Activated T-helper 1 cell treated with Interleukin-2 at 50 U/mL for 16 hours (primary cell): ENCODE measurements at places on chromosomes 11 and 22.

- DNase-seq = no peak
These were observed 49.8 kb downstream of the SMCO4 start for GRCh38 chr11:93493252-93493897.

- DNase-seq = no peak
These were observed 296.7 kb upstream of the ANO5 start for GRCh38 chr11:21896216-21896615.

DNA sequence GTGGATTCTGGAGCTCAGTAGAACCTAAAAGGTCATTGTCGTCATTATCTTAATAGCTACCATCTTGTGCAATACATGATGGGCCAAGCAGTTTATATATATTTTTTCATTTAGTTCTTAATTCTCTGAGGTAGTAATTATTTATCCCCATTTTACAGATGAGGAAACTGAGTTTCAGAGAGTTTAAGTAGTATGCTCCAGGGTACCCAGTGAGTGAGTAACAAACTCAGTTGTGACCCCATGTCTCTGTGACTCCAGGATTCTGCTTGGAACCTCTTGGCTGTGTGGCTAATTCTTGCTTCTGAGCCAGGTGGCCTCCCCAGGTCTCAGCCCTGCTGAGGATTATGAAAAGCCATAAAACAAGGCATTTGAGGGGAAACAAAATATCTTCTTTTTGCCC is 82.6 kb downstream of the CEP164 start:
- DNase-seq = no peak

GRCh38 chr22:40560551-40560950 is 76.0 kb downstream of the MRTFA start:
- DNase-seq = no peak

DNA sequence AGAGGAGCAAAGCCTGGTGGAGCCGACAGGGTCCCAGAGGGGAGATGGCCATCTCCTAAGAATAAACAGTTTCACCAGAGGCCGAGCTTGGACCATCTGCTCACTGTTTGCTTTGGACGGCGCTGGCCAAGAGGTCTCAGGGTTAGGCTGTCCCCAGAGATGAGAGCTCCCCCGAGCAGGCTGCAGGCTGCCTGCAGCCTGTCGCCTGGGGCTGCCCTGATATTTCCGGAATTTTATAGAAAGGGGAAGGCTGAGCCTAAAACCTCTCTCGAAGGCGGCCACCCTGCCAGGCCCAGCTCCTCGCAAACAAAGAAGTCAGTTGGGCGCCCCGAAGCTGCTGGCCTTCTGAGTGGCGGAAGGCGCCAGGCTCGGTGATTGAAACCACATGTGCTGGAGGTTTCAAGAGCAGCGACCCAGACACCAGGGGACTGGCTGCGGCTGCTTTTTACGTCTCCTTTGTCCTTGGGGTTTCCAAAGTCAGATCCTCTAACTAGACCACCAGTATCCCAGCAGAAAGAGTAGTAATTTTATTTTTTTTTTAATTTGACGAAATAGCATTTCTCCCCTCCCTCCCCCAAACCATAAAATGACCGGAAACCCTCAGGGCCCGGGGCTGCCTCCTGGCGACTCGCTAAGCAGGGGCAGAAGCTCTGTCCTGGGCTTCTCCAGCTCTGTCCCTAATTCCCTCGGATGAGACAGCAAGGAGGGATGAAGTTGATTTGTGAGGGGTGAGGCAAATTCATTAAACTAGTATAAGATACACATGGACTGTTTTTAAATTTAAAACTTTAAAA is 57.4 kb downstream of the CLMP start:
- no peak for DNase-seq

DNA sequence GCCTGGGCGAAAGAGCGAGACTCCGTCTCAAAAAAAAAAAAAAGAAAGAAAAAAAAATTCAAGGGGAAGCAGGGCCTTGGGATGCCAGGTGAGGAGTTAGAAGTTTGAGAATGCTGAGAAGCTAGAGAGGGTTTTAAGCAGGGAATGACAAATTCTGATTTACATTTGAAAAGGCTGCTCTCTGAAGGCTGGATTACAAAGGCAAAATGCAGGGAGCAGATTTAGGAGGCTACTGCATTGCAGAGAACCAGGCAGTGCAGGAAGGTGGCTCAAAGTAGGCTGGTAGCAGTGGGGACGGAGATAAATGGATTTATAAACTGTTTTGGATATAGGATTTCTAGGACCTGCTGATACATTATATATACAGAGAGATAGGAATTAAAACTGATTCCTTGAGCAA is 66.6 kb downstream of the KCNC1 start:
- no peak for DNase-seq

DNA sequence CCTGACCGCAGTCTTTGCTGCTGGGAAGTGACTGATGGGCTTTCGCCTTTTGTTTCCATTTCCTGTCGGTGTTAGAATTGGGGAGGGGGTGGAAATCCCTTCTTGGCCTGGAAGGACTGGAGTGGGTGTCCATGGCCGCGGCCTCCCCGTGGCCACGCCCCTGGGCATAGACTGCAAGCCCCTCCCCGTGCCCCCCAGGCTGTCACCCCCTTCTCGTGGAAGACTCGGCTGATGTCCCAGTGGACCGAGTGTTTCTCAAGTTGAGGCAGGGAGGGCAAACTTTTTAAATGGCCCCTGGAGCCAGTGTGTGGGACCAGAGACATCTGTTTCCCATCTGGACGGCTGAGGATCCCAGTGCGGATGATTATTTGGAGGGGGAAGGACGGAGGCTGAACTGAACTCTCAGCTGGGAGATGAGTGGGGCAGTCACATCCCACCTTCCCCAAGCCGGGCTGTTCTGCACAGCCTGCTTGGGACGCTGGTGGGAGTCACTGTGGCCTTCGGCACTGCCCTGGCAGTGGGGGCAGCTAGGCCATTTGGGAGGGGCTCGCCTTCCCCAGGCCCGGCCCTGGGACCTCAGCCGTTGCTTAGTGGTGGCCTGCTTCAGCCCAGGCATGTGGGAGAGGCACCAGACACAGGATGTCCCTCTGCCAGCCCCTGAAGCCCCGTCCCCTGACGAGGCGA is 1.6 kb downstream of the CD81 start:
- DNase-seq = no peak

- DNase-seq = no peak
These were observed 4.6 kb upstream of the MIF start for GRCh38 chr22:23889620-23890019.

- DNase-seq = no peak
These were observed 291.8 kb downstream of the AASDHPPT start for GRCh38 chr11:106369224-106369623.

DNA sequence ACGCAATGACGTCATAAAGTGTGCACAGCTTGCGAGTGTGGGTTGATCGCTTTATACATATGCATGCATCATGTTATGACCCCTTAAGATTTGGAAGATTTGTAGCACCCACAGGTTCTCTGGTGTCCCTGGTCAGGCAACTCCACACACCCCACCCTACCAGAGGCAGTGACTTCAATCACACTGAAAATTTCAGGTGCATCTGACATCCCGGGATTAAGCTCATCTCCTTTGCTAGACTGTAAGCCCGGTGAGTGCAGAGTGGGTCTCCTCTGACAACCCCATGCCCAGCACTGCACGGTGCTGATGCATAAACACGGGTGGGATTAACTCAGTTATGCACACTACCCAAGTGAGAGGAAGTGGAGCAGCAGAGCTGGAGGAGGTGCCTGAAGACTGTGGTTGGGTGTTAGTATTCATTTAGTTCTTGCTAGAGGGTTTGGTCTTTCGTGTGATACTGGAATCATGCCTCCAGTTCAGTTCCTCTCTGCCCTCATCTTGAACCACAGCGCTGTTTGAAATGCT is 6.5 kb downstream of the ARSA start:
- DNase-seq = no peak

DNA sequence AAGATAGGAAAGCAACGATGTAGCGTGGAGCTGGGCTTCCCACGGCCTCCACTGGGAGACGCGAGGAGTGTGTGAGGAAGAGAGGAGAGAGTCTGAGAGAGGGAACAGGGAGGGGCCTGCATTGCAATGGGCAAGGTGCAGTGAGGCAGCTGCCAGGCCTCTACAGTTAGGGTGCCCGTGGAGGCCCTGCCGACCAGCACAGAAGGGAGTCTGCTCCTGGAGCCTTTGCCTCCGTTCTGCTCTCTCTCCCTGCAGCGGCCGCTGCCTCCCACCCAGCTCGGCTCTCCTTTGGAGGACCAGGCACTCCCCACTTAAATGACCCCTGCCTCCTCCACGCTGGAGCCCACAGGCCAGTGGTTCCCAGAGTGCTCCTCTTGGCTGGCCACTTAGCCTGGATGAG is 181.7 kb downstream of the EFCAB6 start:
- no peak for DNase-seq

- DNase-seq = no peak
These were observed 3.9 kb downstream of the ALDH3B2 start for GRCh38 chr11:67670316-67671210.

DNA sequence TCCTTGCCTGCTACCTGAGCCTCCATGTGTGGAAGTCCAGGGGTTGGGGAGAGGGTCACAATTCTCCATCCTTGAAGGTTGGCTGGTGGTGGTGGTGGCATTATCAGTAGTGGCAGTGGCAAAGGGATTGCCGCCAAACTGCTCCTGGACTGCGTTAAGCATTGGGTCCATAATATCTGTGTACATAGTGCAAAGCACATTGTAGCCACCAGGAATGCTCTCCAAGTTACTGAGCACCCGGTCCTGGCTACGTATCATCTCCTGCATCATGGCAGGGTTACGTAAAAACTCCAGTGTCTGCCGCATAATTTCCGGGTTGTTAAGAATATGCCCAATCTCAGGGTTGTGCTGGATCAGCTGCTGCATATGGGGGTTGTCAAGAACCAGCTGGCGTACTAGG is 1.2 kb downstream of the UBQLN3 start:
- no peak for DNase-seq

- no peak for DNase-seq
These were observed 48.7 kb downstream of the SMIM38 start for GRCh38 chr11:69204246-69204940.

- DNase-seq = no peak
These were observed 997 bp downstream of the TST start for GRCh38 chr22:37018086-37018814.

- DNase-seq = no peak
These were observed 80.9 kb downstream of the TRIM29 start for GRCh38 chr11:120057028-120057330.

- DNase-seq = peak; percentile 71
These were observed at the start of gene TCF20 for GRCh38 chr22:42270510-42271190. TSS of gene TCF20 (minus strand) at chr22:42270653. CDS start at chr22:42215305, 55,348 bp downstream.

- DNase-seq = no peak
These were observed 56.6 kb upstream of the DRD2 start for GRCh38 chr11:113531575-113532451.

GRCh38 chr11:20566591-20567434 is 32.6 kb upstream of the SLC6A5 start:
- DNase-seq = no peak

DNA sequence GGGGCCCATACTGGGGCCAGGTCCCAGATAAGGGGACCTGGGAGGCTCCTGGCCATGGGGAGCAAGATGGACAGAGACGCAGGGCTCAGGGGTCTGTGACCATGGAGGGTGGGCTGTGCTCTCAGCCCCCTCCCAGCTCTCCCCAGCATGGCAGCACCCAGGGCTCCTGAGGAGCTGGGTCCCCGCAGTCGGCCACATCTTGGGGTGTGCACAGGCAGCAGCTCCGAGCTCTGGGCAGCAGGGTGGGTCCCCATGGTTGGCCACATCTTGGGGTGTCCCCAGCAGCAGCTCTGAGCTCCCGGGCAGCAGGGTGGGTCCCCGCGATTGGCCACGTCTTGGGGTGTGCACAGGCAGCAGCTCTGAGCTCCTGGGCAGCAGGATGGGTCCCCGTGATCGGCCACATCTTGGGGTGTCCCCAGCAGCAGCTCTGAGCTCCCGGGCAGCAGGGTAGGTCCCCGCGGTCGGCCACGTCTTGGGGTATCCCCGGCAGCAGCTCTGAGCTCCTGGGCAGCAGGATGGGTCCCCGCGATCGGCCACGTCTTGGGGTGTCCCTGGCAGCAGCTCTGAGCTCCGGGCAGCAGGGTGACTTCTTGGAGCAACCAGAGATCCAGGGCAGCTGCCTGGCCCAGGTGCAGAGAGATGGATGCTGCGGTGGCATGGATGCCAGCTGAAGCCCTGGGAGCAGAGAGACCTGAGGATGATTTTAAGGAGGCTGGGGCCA is 18.3 kb upstream of the MUC5B start:
- DNase-seq = no peak

- DNase-seq = no peak
These were observed 15.7 kb downstream of the PLAAT3 start for GRCh38 chr11:63598556-63598955.

DNA sequence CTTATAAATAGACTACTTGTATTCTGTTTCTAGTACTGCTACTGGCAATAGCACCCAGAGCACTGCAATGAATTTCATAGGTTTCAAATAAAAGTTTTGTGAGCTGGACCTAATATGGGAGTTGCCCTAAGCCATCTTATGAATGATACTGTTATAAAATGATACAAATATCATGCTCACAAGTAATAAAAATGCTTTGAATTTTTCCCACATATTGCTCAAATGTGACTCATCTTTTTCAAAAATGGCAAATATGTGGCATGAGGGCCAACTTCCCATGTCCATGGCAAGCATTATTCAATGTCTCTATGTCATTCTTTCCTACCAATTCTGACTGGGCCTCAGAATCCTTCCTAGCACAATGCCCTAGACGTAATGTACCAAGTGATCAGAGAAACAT is 137.6 kb downstream of the TRPC6 start:
- DNase-seq = no peak

DNA sequence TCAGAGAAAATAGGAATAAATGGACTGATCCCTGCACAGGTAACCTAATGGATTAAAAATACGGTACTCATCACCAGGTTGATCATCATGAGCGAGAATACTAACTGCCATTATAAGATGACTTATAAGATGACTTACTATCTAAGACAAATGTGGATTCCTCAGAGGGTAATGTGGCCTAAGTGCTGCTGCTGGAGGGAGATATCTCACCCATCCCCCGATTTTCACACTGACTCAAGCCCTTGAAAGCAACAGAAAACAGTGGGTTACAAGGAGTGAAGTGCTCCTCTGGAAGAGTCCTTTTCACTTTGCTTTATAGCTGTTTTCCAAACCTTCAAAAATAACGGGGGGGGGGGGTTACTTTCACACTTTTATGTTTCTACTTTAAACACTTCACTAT is 920 bp downstream of the TMEM218 start:
- DNase-seq = no peak

DNA sequence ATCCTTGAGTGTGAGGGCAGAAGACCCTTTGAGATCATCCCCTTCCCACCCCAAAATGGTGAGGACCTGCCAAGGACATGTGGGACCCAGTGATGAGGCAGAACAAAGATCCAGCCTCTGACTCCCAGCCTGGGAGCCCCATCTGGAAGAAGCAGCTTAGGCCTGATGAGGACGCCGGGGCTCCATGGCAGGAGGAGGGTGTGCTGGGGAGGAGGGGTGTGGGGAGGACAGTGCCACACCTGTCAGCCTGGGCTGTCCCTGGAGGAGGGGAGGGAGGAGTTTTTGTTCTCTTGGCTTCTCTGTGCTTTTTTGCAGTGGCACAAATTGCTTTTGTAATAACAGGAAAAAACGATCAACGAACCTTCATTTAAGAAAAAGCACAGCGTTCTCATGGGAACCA is 44.4 kb upstream of the DAGLA start:
- DNase-seq = no peak

- no peak for DNase-seq
These were observed 8.4 kb downstream of the UCP3 start for GRCh38 chr11:74000307-74001133.
